ENCODE measurements at places on chromosomes 3 and 15.

DNA sequence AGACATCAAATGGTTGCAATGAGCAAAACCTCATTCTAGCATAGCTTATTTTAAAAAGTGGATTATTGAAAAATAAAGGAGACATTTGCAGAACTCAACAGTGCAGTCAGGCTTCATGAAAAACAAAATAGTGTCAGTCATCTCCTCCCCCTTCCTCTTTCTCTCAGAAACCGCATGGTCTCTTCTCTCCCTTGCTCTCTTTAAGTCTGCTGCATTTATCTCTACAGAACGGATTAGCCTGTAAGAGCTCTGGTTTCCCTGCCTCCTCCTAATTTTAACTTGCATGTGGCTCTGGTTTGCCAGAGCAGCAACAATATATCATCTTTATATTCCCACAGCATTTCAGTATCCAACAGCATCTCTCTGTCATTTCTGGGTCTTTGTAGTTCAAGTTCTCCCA, 609.0 kb downstream of the MECOM start:
- DNase-seq = no peak

DNA sequence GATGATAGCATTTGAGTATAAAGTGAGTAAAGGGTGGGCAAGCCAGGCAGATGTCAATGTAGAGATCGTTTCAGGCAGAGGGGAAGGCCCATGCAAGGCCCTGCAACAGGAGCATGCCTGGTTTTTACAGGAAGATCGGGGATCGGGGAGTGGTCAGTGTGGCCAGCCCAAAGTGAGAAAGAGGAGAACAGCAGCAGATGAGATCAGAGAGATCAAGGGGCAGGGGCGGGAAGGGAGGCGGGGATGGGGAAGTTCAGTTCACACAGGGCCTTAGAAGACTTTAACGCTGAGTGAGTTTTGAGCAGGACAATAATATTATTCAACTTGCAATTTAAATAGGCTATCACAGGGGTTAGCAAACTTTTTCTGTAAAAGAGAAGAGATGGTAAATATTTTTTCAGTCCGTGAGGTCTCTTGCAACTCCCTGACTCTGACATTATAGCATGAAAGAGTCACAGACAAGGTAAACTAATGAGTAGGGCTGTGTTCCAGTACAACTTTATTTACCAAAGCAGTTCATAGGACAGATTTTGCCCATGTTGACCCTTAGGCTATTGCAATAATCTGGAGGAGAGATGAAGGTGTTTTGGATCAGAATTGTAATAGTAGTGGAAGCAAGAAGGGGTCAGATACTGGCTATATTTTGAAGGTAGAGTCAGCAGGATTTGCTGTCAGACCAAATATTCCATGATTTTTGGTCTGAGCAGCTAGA, 12.4 kb upstream of the CD47 start:
- DNase-seq = no peak

- DNase-seq = no peak
Measured at GRCh38 chr15:33104212-33104611, 90.3 kb downstream of the FMN1 start.

GRCh38 chr3:191105418-191105817, 93.6 kb upstream of the OSTN start:
- DNase-seq = no peak

GRCh38 chr15:40314723-40315276, 7.1 kb upstream of the PLCB2 start:
- no peak for DNase-seq

- no peak for DNase-seq
Measured at GRCh38 chr15:98983334-98983733, 24.3 kb downstream of the PGPEP1L start.

Measured in type B pancreatic cell (in vitro differentiated cells).